PC-9 (cell line): ENCODE measurements at places on chromosomes 6 and 20. TPM values are rescaled to one million over a fixed set of nuclear protein-coding genes. Genes with fewer than 3 reads are reported as not detected.
A peak's percentile ranks its signal among the peaks of the same experiment; 100 is the strongest.

The RAD21L1 gene
- 0.60 TPM in 1 of 2 replicates, not detected in the other for total RNA-seq

The DEF6 gene
- 19.6 and 27.0 TPM in 2 replicates for total RNA-seq

The GCLC gene
- 213 and 254 TPM in 2 replicates for total RNA-seq

DNA sequence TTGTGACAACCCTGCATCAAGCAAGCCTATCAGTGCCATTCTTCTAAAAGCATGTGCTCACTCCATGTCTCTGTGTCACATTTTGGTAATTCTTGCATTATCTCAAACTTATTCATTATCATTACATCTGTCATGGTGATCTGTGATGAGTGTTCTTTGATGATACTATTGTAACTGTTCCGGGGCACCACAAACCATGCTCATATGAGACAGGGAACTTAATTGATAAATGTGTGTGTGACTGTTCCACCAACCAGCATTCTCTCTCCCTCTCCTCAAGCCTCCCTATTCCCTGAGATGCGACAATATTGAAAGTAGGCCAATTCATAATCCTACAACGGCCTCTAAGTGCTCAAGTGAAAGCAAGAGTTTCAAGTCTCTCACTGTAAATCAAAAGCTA is 4.0 kb downstream of the HUS1B start:
- no peak for DNase-seq

GRCh38 chr6:154197196-154197860 is 158.3 kb downstream of the OPRM1 start:
- no peak for DNase-seq

DNA sequence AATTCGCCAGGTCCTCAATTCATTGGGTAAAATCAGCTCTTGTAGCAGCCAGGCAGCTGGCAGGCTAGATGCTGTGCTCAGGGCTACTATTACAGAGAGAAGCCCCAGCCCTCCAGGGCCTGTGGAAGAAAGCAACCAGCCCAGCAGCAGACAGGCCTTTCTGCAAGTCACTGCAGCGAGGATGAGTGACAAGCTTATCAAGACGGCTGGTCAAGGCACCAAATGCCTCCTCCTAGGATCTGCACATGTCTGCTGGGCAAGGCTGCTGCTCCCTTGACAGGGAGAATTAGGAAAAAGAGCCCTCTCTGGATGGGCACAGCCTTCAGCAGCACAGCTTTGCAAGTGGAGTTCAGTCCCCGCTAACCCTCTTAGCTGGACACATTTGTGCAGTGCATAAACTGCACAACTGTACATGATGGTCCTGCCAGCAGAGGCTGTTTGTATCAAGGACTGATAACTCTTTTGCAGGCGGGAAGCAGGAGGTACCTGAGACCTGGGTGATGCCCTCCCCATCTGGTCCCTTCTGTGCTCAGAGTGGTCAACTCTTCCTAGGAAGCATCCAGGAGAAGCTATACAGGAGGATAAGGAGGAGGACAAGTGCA is 89.9 kb downstream of the CDC5L start:
- DNase-seq: no peak

DNA sequence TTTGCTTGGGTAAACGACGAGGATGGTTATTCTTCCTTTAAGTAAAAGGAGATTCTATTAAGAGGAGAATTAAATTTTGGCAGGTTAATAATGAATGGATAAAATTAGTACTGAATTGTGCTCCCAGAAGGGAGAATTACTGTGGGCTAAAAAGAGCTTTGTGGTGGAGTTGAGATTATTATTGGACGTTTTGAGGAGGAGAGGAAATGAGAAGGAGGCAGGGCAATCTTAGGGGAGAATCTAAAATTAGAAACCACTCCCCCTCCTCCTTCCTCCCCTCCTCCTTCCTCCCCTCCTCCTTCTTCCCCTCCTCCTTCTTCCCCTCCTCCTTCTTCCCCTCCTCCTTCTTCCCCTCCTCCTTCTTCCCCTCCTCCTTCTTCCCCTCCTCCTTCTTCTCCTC is 331.8 kb downstream of the PRL start:
- DNase-seq: no peak

GRCh38 chr6:134757911-134758361 is 192.0 kb downstream of the ALDH8A1 start:
- peak; percentile 99 for DNase-seq
